AG20443 (cell line): ENCODE measurements at places on chromosomes 3 and 15.

DNA sequence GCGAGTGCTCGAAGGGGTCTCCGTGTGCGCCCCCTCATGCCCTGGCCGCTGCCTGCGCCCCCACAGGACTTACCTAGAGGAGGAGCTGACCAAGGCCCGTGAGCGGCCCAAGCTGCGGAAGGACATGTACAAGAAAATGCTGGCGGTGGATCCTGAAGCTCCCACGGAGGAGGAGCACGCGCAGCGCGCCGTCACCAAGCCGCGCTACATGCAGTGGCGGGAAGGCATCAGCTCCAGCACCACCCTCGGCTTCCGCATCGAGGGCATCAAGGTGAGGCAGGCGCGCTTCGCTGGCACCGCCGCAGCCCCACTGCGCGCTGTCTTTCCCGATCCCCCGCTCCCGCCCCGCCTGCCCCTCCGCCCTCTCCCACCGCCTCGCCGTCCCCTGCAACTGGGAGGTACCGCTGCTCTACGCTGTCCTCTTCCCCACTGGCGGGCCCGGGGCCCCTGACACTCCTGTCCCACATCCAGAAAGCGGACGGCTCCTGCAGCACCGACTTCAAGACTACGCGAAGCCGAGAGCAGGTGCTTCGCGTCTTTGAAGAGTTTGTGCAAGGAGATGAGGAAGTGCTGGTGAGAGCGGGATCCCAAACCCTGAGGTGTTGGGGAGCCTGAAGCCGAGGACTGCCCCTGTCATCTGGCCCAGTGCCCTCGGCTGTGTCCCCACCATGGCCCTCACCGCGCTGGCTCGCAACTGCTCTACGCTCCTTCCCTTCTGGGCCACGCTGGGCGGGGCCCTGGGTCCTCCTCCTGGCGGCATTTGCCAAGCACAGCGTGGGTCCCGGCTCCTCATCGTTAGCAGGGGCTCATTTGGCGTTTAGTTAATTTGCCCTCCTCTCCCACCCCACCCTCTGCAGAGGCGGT is 8.5 kb downstream of the ITPKA start:
- no peak for DNase-seq

- DNase-seq, result peak; percentile 74
These were observed 23.8 kb upstream of the TM2D3 start for GRCh38 chr15:101675796-101676582.

DNA sequence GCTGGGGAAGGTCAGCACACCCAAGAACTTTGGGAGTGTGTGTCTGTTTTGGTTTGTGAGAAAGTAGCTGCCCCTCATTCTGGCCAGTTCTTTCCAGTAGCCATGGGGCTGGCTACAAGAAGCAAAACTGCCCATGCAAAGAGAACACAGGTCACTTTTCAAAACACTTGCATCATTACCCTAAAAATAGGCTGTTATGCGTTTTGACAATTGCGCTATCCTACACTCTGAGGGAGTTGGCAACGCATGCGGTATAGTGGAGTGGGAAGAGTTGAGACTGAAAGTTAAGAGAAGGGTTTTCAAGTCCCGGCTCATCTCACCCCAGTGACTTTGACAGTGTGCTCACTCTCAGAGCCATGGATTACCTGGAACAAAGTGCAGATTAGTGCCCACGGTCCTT is 41.8 kb upstream of the MYZAP start:
- no peak for DNase-seq

DNA sequence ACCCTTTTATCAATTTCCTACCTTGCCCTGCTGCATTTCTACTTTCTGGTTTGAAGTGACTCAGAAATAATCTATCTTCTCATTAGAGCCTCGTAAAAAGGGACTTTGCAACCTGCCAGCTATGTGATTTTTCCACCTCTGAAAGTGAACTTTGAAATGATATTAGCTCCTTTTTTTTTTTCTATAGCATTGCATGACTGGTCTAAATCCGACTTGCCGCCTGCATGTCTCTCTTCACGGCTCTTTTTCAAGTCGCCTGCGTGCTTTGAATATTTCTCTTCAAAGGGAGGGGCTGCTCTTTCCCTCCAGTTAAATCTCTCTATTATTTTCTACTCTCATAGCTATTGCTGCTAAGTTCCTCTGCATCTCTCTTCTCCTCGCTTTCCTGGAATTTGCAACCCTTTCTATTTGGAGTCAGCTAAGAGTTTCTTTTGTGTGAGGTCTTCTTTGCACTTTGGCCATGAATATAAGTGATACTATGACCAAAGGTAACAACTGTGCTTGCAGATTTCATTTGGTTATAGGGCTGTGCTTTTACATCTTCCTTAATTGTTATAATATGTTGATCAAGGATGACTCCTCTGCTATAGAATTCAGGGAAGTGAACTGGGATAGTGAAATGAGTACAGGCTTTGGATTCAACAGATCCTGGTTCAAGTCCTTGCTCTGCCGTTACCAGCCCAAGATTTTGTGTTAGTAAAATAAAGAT is 541.1 kb downstream of the AGBL1 start:
- peak; percentile 12 for DNase-seq

DNA sequence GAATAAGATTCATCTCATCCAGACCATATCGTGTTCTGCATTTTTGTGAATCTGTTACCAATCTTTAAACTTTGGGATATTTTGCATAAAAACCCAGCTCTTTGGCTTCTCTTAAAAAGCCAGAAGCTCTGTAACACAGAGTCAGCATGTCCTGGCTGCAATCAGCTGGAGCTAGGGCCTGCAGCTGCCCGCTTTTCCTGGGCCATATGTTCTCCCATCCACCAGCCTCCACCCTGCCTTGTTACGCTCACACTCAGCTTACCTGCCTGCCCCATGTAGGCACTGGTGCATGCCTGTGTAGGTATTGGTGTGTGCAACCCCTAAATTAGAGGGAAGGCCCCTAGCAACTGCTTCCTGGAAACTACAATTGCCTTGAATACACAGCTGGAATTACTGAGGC is 48.2 kb downstream of the CRYGS start:
- no peak for DNase-seq

DNA sequence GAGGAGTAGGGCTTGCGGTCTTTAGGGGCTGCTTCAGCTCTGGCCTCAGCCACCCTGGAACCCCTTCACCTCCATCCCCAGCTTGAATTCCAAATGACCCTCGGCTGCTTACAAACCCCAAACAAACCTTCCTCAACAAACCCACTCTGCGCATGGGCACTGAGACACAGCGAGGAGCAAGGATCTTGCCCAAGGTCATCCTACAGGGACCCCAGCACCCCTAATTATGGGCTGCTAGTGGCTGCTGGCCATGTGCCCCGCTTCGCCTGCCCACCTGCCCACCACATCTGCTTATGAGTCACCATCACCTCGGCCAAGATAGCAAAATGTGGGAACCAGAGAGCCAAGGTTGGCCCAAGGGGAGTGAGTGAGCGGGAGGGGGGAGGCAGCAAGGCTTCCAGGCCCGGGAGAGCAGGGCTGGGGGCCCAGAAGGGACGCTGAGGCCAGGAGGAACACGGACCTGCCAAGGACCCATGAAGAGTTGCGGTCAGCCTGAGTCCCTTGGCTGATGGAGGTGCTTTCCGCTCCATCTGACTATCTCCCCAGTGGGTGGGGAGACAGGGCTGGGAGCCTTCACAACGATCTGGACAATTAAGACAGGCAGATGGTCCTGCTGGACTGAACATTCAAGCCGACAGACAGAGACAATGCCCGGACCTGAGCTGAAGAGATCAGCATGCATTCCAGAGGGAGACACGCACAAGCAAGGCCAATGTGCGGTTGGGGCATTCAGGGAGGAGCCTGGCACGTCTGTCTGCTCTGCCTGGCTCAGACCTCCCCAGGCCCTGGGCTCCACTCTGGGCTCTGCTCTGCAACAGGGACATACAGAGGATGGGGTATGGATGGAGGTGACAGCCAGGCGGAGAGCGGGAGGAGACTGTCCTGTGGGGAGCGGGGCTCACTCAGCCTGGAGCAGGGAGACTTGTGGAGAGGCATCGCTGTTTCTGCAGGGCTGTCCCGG is 10.8 kb upstream of the GRIP2 start:
- peak; percentile 77 for DNase-seq
